ENCODE measurements at places on chromosomes 4 and X. TPM values are rescaled to one million over a fixed set of nuclear protein-coding genes. Genes with fewer than 3 reads are reported as not detected.

GRCh38 chrX:71183341-71183740 lies 38.7 kb downstream of the NLGN3 start:
- DNase-seq: no peak
- no peaks in the 10 kb centered on the region for H3K4me1 ChIP-seq
- no peak overlapping the region for H3K4me3 ChIP-seq
- H3K36me3 ChIP-seq: no peaks in the 10 kb centered on the region
- H3K27ac ChIP-seq: no peak overlapping the region

GRCh38 chrX:3549411-3549911 lies 164.0 kb downstream of the PRKX start:
- H3K27me3 ChIP-seq: no peaks in the 10 kb centered on the region
- H3K4me3 ChIP-seq: no peak overlapping the region
- DNase-seq: no peak
- H3K4me1 ChIP-seq: no peaks in the 10 kb centered on the region
- no peak overlapping the region for H3K27ac ChIP-seq
- no peaks in the 10 kb centered on the region for H3K36me3 ChIP-seq

GRCh38 chr4:38099020-38099600 lies 138.9 kb downstream of the PTTG2 start:
- no peak overlapping the region for H3K27ac ChIP-seq
- no peaks in the 10 kb centered on the region for H3K4me1 ChIP-seq
- H3K4me3 ChIP-seq: no peak overlapping the region
- H3K27me3 ChIP-seq: no peaks in the 10 kb centered on the region
- no peak for DNase-seq

GRCh38 chr4:101230801-101231426 lies 116.4 kb downstream of the PPP3CA start:
- peaks cover 30% of the 10 kb centered on the region for H3K4me1 ChIP-seq
- H3K4me3 ChIP-seq: no peak overlapping the region
- DNase-seq: no peak
- no peaks in the 10 kb centered on the region for H3K27me3 ChIP-seq

GRCh38 chr4:48570646-48571220 lies 80.7 kb downstream of the ZAR1 start:
- no peaks in the 10 kb centered on the region for H3K27me3 ChIP-seq
- DNase-seq: no peak
- peaks cover 62% of the 10 kb centered on the region for H3K36me3 ChIP-seq
- H3K4me3 ChIP-seq: no peak overlapping the region
- no peaks in the 10 kb centered on the region for H3K4me1 ChIP-seq
- H3K27ac ChIP-seq: no peak overlapping the region

The RRH gene
- total RNA-seq: not detected

The SORCS2 gene
- 0.07 TPM for total RNA-seq

DNA sequence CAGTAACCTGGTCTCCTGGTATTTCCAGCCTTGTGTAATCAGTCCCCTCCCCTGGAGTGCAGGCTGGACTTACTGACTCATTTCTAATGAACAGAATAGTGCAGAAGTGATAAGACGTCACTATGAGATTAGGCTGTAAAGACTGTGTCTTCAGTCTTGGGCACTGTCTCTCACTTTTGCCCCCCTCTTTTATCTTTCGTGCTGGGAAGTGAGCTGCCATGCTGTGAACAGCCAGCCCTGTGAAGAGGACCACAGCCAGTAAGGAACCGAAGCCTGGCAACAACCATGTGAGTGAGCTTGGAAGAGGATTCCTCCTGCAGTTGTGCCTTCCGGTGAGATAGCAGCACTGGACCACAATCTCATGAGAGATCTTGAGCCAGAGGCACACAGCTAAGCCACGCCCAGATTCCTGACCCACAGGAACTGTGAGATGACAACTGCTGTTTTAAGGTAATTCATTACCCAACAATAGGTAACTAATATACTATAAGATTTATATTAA lies 67.5 kb upstream of the GPR34 start:
- no peaks in the 10 kb centered on the region for H3K4me1 ChIP-seq
- no peaks in the 10 kb centered on the region for H3K36me3 ChIP-seq
- no peaks in the 10 kb centered on the region for H3K27me3 ChIP-seq

The TRIML2 gene
- total RNA-seq: not detected

GRCh38 chr4:147942729-147943128 lies 210.8 kb downstream of the ARHGAP10 start:
- H3K4me1 ChIP-seq: peaks cover 34% of the 10 kb centered on the region
- no peaks in the 10 kb centered on the region for H3K36me3 ChIP-seq
- no peak for DNase-seq
- no peak overlapping the region for H3K27ac ChIP-seq
- no peaks in the 10 kb centered on the region for H3K27me3 ChIP-seq
- H3K4me3 ChIP-seq: no peak overlapping the region

DNA sequence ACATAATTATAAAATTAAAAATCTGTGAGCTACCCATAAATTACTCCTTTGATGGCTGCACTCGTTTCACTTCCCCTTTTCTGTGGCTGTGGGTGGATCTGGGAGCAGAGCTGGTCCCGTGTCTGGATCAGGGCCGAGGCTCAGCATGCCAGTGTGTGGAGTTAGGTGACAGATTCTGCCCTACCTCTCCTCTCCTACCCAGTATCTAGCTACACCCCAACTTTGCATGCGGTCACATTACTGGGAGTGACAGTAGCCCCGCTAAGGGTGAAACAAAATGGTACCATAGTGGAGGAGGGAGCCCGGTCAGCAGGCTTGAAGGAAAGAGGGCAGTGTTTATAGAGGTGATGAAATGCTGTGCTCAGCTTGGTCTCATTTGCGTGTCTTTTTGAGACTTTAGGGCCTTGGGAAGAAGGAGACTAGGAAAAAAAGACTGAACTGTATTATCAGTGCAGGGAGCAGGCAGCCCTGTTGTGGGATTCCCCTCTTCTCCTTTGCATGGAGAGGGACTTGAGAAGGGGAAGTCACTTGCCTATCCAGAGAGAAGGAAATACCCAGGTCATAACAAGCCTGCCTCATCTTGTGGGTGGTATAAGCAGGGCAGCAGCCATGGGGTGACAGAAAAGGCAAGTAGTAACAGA lies 48.4 kb downstream of the ARHGAP10 start:
- H3K36me3 ChIP-seq: no peaks in the 10 kb centered on the region
- no peak overlapping the region for H3K4me3 ChIP-seq
- no peaks in the 10 kb centered on the region for H3K27me3 ChIP-seq
- H3K4me1 ChIP-seq: peaks cover 54% of the 10 kb centered on the region

DNA sequence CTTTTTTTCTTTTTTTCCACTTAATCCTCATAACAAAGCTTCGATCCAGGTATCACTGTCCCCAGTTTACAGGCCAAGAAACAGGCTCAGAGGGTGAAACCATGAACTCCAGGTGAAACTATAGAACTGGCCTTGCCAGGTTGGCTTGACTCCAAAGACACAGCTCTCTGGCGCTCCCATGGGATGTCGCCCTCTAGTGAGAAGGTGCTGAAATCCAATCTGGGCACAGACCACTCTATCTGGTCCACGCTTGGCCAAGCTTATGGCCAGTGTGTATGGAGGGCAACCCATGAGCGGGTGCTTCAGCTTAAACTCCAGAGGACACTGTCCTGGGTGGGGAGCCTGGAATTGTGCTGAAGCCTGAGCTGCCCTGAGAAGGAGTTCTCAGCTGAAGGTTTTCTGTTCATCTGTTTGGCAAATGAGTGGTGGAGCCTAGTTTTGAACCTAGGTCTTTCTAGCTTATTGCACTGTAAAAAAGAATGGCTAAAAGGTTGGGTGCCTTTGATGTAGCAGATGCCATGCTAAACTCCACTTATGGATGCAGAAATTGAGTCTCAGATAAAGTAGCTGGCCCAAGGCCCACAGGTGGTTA lies 70.5 kb downstream of the SEL1L3 start:
- no peaks in the 10 kb centered on the region for H3K36me3 ChIP-seq
- no peaks in the 10 kb centered on the region for H3K27me3 ChIP-seq
- no peak for DNase-seq
- H3K4me3 ChIP-seq: no peak overlapping the region

DNA sequence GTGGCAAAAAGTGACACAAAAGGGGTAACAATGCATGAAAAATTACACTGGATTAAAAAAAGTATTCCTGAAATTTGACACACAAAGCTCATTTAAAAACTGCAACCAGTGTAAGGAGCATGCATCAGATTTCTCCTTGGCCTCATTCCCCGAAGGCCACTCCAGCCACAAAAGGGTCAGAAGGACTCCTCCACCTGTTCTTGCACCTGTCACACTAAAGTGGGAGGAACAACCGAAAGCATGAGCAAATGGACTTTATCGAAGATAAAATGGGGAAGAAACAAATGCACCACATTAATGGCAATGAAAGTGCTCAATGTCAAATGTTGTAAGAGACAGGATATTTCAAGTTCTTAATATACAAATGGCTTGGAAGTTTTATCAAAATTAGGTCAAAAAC lies 88.2 kb downstream of the ADGRA3 start:
- DNase-seq: peak; percentile 57
- no peak overlapping the region for H3K4me3 ChIP-seq
- peaks cover 25% of the 10 kb centered on the region for H3K4me1 ChIP-seq
- peak overlapping the region; percentile 81 for H3K27ac ChIP-seq

DNA sequence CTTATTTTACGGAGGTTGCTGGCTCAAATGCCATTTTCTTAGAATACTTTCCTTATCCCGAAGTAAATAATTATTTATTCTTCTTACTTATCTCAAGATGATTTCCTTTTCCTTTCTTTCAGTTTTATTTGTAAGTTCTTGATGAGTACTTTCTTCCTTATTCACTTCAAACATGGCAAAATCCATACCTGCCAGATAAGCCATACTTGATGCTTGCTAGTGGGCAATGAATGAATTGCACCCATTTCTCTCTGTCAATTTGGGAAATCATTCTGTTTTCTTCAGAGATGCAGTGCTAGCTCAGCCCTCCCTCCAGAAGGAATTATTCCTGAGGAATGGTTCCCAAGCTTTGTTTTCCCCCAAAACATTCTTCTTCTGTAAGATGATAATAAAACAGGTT lies 598.3 kb downstream of the SPRY1 start:
- no peaks in the 10 kb centered on the region for H3K36me3 ChIP-seq
- no peak overlapping the region for H3K27ac ChIP-seq
- DNase-seq: no peak
- no peaks in the 10 kb centered on the region for H3K4me1 ChIP-seq

- H3K36me3 ChIP-seq: no peaks in the 10 kb centered on the region
- H3K27ac ChIP-seq: no peak overlapping the region
- no peak overlapping the region for H3K4me3 ChIP-seq
- H3K4me1 ChIP-seq: no peaks in the 10 kb centered on the region
These were observed 83.9 kb upstream of the FAM9B start for GRCh38 chrX:9117851-9118250.

The MORF4L2 gene
- total RNA-seq: 204 TPM

The RBM46 gene
- not detected for total RNA-seq

GRCh38 chr4:187302457-187303150 lies 578.9 kb upstream of the FAT1 start:
- no peaks in the 10 kb centered on the region for H3K36me3 ChIP-seq
- no peaks in the 10 kb centered on the region for H3K4me1 ChIP-seq
- H3K27me3 ChIP-seq: no peaks in the 10 kb centered on the region

- no peak overlapping the region for H3K4me3 ChIP-seq
- no peak overlapping the region for H3K27ac ChIP-seq
- H3K36me3 ChIP-seq: no peaks in the 10 kb centered on the region
- DNase-seq: no peak
- H3K4me1 ChIP-seq: no peaks in the 10 kb centered on the region
- H3K27me3 ChIP-seq: no peaks in the 10 kb centered on the region
These were observed 231.5 kb upstream of the FMR1 start for GRCh38 chrX:147680251-147680650.

The HSFX1 gene
- not detected for total RNA-seq

DNA sequence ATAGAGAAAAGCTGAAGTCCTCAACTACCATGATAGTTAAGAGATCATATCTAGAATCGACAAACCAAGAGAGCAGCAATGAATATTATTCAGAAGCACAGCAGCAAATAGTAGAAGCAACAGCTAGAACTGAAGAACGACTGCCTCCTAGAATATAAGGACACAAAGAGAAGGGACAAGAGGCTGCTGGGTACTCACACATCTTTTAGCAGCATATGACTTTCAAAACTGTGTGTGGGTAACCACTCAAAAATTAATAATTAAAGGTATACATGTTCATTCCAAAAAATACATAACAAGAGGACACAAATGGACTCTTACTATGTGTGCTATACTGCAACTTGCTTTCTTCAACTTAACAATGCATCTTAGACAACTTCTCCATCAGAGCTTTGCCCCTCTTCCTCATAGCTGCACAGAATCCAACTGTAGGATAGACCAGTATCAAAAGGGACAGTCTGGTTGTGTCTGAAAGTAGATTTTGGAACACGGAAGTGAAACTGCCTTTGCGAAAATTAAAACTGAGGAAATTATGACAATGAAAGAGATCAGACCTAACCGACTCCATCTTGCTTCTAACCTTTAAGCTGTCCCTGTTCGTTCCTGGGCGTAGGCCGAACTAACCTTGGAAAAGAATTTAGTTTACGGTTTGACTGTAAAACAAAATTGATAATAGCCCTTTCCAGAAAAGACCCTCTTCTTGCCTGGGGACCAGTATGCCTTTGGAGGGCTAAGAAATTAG lies 125.7 kb downstream of the SH3KBP1 start:
- H3K27me3 ChIP-seq: no peaks in the 10 kb centered on the region
- no peaks in the 10 kb centered on the region for H3K4me1 ChIP-seq
- no peak overlapping the region for H3K27ac ChIP-seq
- no peak overlapping the region for H3K4me3 ChIP-seq
- H3K36me3 ChIP-seq: no peaks in the 10 kb centered on the region

DNA sequence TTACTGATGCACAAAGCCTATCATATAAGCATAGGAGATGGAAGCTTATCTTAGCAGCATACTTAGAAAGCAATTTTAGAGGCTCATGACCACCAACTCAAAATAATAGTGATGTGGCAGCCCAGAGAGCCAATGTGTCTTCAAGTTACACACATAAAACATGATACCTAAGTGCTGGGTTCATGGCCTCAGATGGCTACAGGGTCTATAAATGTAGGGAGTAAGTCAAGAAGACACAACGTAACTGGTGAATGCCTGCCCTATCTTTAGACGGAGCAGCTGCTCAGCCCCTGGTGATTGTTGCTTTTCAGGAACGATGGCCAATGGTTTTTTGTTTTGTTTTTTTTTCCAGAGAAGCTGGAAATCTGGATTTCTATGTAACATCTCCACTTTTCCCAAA lies 42.8 kb downstream of the RNF150 start:
- peaks cover 6% of the 10 kb centered on the region for H3K4me1 ChIP-seq
- no peak overlapping the region for H3K4me3 ChIP-seq
- DNase-seq: peak; percentile 26
- no peaks in the 10 kb centered on the region for H3K36me3 ChIP-seq
- H3K27ac ChIP-seq: no peak overlapping the region

DNA sequence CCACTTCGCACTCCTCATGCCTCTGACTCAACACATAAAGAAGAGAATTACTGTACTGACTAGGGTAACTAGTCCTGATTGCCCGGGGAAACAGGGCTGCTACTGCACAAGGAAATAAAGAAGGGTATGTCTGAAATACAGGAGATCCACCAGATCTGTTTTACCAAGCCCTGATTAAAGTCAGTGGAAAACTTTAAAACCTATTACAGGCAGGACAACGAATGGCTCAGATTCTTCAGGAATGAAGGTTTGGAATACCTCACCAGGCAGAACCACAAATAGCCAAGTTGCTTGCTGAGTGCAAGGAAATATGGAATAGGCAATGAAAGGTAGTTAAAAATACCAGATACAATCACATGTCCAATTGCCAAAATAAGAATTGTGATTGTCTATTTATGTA lies 17.3 kb downstream of the LAMTOR3 start:
- DNase-seq: no peak
- no peak overlapping the region for H3K27ac ChIP-seq
- H3K36me3 ChIP-seq: peaks cover 5% of the 10 kb centered on the region

All from gastrocnemius medialis (tissue), 4 donors.